ENCODE measurements at places on chromosomes 12 and 14.

- no peak for DNase-seq
- no peak overlapping the region for H3K4me3 ChIP-seq
- H3K4me1 ChIP-seq, result no peaks in the 10 kb centered on the region
These were observed 229.2 kb upstream of the HMGA2 start for GRCh38 chr12:65595016-65595560.

- H3K27me3 ChIP-seq, result no peaks in the 10 kb centered on the region
- H3K4me3 ChIP-seq, result no peak overlapping the region
- no peak overlapping the region for H3K27ac ChIP-seq
- no peaks in the 10 kb centered on the region for H3K4me1 ChIP-seq
- DNase-seq, result no peak
- H3K36me3 ChIP-seq, result no peaks in the 10 kb centered on the region
These were observed 112.5 kb downstream of the PRKD1 start for GRCh38 chr14:29815016-29815674.

DNA sequence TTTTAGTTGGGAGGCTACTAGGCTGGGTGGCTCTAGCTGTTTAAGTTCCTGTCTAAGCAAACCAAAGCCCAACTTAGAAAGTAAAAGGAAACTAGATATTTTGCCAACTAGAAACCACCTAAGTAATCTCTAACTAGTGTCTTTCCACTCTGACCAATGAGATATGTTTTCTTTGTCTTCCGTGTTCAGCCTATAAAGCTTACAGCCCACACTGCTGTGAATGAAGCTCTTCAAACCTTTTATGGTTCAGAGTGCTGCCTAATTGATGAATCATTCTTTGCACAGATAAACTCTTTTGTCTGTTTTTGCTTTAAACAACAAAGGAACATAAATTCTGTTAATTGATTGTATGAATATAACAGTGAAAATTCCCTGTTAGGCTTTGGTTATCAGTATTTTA lies 66.1 kb downstream of the FUT8 start:
- DNase-seq, result no peak
- H3K4me1 ChIP-seq, result no peaks in the 10 kb centered on the region
- no peaks in the 10 kb centered on the region for H3K27me3 ChIP-seq
- H3K4me3 ChIP-seq, result no peak overlapping the region
- no peaks in the 10 kb centered on the region for H3K36me3 ChIP-seq
- no peak overlapping the region for H3K27ac ChIP-seq

DNA sequence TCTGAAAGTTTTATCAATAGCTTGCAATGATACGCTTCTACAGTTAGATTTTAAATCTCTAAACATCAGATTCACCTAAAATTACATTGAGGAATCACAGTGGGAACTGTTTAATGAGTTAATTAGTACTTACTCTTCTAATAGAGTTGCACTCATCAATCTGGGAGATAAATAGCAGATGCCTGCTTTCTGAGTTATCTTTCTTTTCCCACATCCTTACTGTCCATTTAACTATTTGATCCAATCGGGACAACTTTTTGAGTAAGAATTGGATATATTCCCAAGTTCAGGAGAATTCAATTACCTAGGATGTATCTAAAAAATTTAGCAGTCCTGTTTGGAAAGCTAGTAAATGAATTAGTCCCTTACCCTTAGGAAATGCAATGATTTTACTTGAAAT lies 162.3 kb downstream of the KCNH5 start:
- no peak overlapping the region for H3K27ac ChIP-seq
- no peak for DNase-seq
- H3K4me3 ChIP-seq, result no peak overlapping the region
- no peaks in the 10 kb centered on the region for H3K36me3 ChIP-seq

- peaks cover 22% of the 10 kb centered on the region for H3K36me3 ChIP-seq
- H3K4me3 ChIP-seq, result peak overlapping the region; percentile 97
- no peak for DNase-seq
- H3K27ac ChIP-seq, result peak overlapping the region; percentile 92
- no peaks in the 10 kb centered on the region for H3K27me3 ChIP-seq
- H3K4me1 ChIP-seq, result peaks cover 18% of the 10 kb centered on the region
These were observed 443 bp downstream of the MAGOHB start for GRCh38 chr12:10612984-10613348.

GRCh38 chr14:49594347-49595091 lies 4.2 kb upstream of the LRR1 start:
- DNase-seq, result no peak
- no peak overlapping the region for H3K27ac ChIP-seq
- H3K27me3 ChIP-seq, result no peaks in the 10 kb centered on the region

- peak overlapping the region; percentile 65 for H3K4me3 ChIP-seq
- H3K4me1 ChIP-seq, result peaks cover 45% of the 10 kb centered on the region
- peak overlapping the region; percentile 52 for H3K27ac ChIP-seq
- peak; percentile 94 for DNase-seq
- no peaks in the 10 kb centered on the region for H3K27me3 ChIP-seq
These were observed 39.9 kb downstream of the PRPF40B start for GRCh38 chr12:49662998-49663843.

- H3K27me3 ChIP-seq, result no peaks in the 10 kb centered on the region
- H3K36me3 ChIP-seq, result no peaks in the 10 kb centered on the region
- H3K4me3 ChIP-seq, result peak overlapping the region; percentile 19
- H3K27ac ChIP-seq, result peak overlapping the region; percentile 78
- H3K4me1 ChIP-seq, result peaks cover 90% of the 10 kb centered on the region
These were observed 226.1 kb downstream of the CHST11 start for GRCh38 chr12:104682790-104683279.

DNA sequence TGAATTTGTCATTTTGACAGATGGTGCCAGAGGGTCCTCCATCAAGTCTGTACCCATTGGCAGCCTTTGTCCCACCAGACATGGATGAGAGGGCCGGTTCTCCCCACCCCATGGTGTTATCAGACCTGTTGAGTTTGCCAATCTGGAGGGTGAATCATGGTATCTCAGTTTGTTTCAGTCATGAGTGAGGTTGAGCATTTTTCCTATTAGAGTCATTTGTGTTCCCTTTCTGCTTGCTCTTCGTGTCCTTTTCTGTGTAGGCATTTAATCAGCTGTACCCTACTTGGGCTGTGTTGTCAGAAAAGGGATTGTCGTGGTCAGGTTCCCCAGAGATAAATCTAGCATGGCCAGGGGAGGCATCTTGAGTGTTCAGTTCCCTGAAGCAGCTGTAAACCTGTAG lies 30.5 kb downstream of the SLC24A4 start:
- peaks cover 17% of the 10 kb centered on the region for H3K4me1 ChIP-seq
- no peaks in the 10 kb centered on the region for H3K36me3 ChIP-seq
- no peak overlapping the region for H3K27ac ChIP-seq
- H3K27me3 ChIP-seq, result peaks cover 3% of the 10 kb centered on the region

- H3K4me1 ChIP-seq, result no peaks in the 10 kb centered on the region
- H3K27me3 ChIP-seq, result peaks cover 12% of the 10 kb centered on the region
- H3K4me3 ChIP-seq, result no peak overlapping the region
These were observed 16.1 kb upstream of the CHGA start for GRCh38 chr14:92906823-92907222.

DNA sequence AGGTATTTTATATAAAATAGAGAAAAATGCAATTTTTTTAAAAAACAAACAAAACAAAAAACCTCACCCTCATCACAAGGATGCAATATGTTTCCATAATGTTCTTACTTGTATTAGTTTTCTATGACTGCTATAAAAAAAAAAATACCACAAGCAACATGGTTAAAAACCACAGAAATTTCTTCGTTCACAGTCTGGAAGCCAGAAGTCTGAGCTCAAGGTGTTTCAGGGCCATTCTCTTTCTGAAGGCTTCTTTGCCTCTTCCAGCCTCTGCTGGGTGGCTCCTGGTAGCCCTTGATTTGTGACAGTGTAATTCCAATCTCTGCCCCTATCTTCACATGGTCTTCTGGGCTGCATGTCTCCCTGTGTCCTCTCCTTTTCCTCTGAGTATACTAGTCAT lies 21.5 kb upstream of the SSTR1 start:
- no peak overlapping the region for H3K27ac ChIP-seq
- no peaks in the 10 kb centered on the region for H3K36me3 ChIP-seq
- no peaks in the 10 kb centered on the region for H3K27me3 ChIP-seq
- no peak overlapping the region for H3K4me3 ChIP-seq

- DNase-seq, result no peak
- H3K36me3 ChIP-seq, result no peaks in the 10 kb centered on the region
- H3K4me1 ChIP-seq, result no peaks in the 10 kb centered on the region
- H3K27me3 ChIP-seq, result no peaks in the 10 kb centered on the region
- no peak overlapping the region for H3K27ac ChIP-seq
These were observed 64.0 kb downstream of the FRMD6 start for GRCh38 chr14:51715742-51716141.

DNA sequence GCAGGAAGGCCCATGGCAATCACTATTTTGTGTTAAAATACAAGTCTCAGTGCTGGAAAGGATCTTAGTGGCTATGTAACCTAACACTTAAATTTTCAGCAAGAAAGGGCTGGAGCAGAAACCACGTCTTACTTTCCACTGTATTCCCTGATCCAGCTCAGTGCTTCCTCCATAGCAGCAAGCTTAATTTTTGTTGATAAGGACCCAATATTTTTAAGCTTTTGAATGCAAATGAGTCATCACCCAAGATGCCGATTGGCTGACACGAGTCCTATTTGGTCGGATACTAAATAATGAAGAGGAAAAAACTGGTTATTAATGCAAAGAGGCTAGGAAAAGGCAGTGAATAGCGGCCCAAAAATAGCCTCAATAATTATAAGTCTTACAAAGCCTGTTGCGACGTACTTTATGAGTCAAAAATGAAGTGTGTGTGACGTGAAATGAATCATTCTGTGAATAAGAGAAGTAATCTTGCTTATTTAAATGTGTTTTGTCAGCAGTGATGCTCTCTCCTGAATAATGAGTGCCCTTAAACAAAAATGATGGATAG lies 46.9 kb upstream of the IGF1 start:
- H3K27me3 ChIP-seq, result no peaks in the 10 kb centered on the region
- no peaks in the 10 kb centered on the region for H3K4me1 ChIP-seq
- DNase-seq, result peak; percentile 41
- H3K4me3 ChIP-seq, result no peak overlapping the region
- H3K36me3 ChIP-seq, result no peaks in the 10 kb centered on the region

- H3K27me3 ChIP-seq, result no peaks in the 10 kb centered on the region
- peak; percentile 57 for DNase-seq
- peak overlapping the region; percentile 60 for H3K27ac ChIP-seq
- peaks cover 35% of the 10 kb centered on the region for H3K4me1 ChIP-seq
These were observed 58.3 kb downstream of the GALNT16 start for GRCh38 chr14:69318241-69318640.

GRCh38 chr12:12653922-12654321 lies 42.1 kb downstream of the GPR19 start:
- H3K36me3 ChIP-seq, result no peaks in the 10 kb centered on the region
- no peaks in the 10 kb centered on the region for H3K27me3 ChIP-seq
- no peak overlapping the region for H3K4me3 ChIP-seq
- H3K4me1 ChIP-seq, result no peaks in the 10 kb centered on the region
- H3K27ac ChIP-seq, result no peak overlapping the region

- peaks cover 32% of the 10 kb centered on the region for H3K4me1 ChIP-seq
- no peak overlapping the region for H3K27ac ChIP-seq
- H3K36me3 ChIP-seq, result peaks cover 73% of the 10 kb centered on the region
- no peak for DNase-seq
These were observed 74.1 kb downstream of the RIN3 start for GRCh38 chr14:92587700-92588085.

- H3K4me1 ChIP-seq, result peaks cover 28% of the 10 kb centered on the region
- H3K27me3 ChIP-seq, result peaks cover 9% of the 10 kb centered on the region
- DNase-seq, result no peak
- H3K27ac ChIP-seq, result no peak overlapping the region
- no peaks in the 10 kb centered on the region for H3K36me3 ChIP-seq
- H3K4me3 ChIP-seq, result no peak overlapping the region
These were observed 46.7 kb upstream of the ATP23 start for GRCh38 chr12:57894399-57895292.

DNA sequence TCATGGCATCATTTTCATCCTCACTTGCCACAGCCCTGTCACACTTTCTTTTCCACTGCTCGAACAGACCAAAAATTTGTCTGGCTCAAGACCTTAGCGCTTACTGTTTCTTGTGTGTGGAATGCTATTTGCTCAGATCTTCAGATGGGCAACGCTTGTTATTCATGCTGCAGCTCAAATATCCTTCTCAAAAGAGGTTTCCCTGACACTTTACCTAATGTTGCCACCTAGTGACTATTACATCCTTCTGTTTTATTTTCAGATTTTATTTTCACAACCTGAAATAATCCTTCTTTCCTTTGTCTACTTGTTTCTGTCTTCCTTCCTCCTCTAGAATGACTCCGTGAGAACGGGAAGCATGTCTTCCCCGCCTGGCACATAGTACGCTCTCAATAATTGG lies 5.6 kb downstream of the FBXO33 start:
- DNase-seq, result peak; percentile 1
- no peaks in the 10 kb centered on the region for H3K36me3 ChIP-seq
- H3K27me3 ChIP-seq, result no peaks in the 10 kb centered on the region
- H3K27ac ChIP-seq, result no peak overlapping the region

- H3K27me3 ChIP-seq, result no peaks in the 10 kb centered on the region
- H3K36me3 ChIP-seq, result no peaks in the 10 kb centered on the region
- no peak overlapping the region for H3K27ac ChIP-seq
- no peak overlapping the region for H3K4me3 ChIP-seq
- H3K4me1 ChIP-seq, result no peaks in the 10 kb centered on the region
- DNase-seq, result no peak
These were observed 368.3 kb downstream of the ADGRD1 start for GRCh38 chr12:131321988-131322387.

GRCh38 chr12:70052931-70053497 lies 190.2 kb upstream of the CNOT2 start:
- H3K27ac ChIP-seq, result peak overlapping the region; percentile 69
- H3K27me3 ChIP-seq, result no peaks in the 10 kb centered on the region
- no peak overlapping the region for H3K4me3 ChIP-seq
- peaks cover 51% of the 10 kb centered on the region for H3K4me1 ChIP-seq

GRCh38 chr12:106978035-106978800 lies 8.7 kb downstream of the MTERF2 start:
- DNase-seq, result no peak
- H3K36me3 ChIP-seq, result no peaks in the 10 kb centered on the region
- H3K27me3 ChIP-seq, result no peaks in the 10 kb centered on the region
- no peak overlapping the region for H3K27ac ChIP-seq
- no peaks in the 10 kb centered on the region for H3K4me1 ChIP-seq

DNA sequence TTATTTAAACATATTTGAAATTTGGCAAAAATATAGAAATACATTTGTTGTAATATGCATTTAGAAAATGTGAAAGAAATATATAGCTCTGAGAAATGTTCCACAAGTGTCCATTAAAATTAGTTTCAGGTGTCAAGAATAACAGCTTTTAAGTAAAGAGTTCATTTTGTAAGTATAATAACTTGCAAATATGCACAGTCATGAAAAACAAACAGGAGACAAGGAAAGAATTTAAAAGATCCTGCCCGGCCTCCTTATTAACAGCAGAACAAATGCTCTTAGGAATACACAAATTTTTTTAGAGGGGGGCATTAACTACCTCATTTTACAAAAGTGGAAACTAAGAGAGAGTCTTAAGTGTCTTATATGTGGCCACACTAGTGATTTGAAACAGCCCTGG lies 77.7 kb upstream of the DBX2 start:
- no peaks in the 10 kb centered on the region for H3K27me3 ChIP-seq
- no peak overlapping the region for H3K27ac ChIP-seq
- no peaks in the 10 kb centered on the region for H3K4me1 ChIP-seq
- DNase-seq, result no peak

- H3K27me3 ChIP-seq, result peaks cover 24% of the 10 kb centered on the region
- H3K4me3 ChIP-seq, result no peak overlapping the region
- DNase-seq, result no peak
These were observed 2.8 kb upstream of the LTBP2 start for GRCh38 chr14:74614508-74615495.

GRCh38 chr12:65791400-65791799 lies 32.9 kb upstream of the HMGA2 start:
- no peaks in the 10 kb centered on the region for H3K4me1 ChIP-seq
- H3K27ac ChIP-seq, result no peak overlapping the region
- no peaks in the 10 kb centered on the region for H3K36me3 ChIP-seq
- no peak for DNase-seq

All from CD14-positive monocyte (primary cell).